CD4-positive, alpha-beta T cell treated with Interleukin-10 for 1 hour (primary cell): ENCODE measurements at places on chromosomes 4 and X.

GRCh38 chrX:47573341-47574075 lies 8.7 kb upstream of the TIMP1 start:
- DNase-seq: no peak

GRCh38 chr4:87274803-87275202 lies 47.9 kb downstream of the HSD17B13 start:
- DNase-seq: no peak

GRCh38 chr4:86356425-86357210 lies 3.2 kb downstream of the MAPK10 start:
- no peak for DNase-seq

DNA sequence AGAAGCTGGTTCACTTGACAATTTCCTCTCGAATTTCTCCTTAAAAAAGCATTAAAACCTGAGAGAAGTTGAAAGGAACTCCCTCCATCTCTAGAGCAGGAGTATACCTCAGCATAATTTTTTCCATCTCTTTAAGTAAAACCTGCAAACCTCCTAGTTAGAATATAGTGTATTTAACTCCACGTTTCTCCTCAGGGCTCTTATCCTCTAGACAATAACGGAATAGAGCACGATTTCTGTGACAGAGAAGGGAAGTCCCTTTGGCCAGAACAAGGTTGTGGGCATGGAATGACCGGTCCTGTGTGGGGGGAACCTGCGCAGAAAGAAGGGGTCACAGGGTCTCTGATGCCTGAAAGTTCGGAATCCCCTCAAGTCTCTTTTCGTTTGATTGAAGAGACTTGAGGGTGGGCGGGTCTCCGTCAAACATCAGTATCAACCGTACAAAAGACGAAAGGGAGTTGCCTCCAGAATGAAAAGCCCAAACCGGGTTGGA lies 697 bp downstream of the ZNF280C start:
- DNase-seq: no peak

GRCh38 chr4:180925805-180926204 lies 1317.4 kb upstream of the TENM3 start:
- no peak for DNase-seq
